Stimulated activated CD8-positive, alpha-beta memory T cell treated with anti-CD3 and anti-CD28 coated beads, Interleukin-7, amount 100 ng/mL, for 1 hour (primary cell): ENCODE measurements at places on chromosomes 2 and 18.

- no peak for DNase-seq
Observed at GRCh38 chr2:112730216-112730615, 9.4 kb downstream of the NT5DC4 start.

GRCh38 chr18:35524226-35524625, 26.5 kb upstream of the INO80C start:
- no peak for DNase-seq

GRCh38 chr2:173654161-173654895, 299.7 kb downstream of the CDCA7 start:
- no peak for DNase-seq

DNA sequence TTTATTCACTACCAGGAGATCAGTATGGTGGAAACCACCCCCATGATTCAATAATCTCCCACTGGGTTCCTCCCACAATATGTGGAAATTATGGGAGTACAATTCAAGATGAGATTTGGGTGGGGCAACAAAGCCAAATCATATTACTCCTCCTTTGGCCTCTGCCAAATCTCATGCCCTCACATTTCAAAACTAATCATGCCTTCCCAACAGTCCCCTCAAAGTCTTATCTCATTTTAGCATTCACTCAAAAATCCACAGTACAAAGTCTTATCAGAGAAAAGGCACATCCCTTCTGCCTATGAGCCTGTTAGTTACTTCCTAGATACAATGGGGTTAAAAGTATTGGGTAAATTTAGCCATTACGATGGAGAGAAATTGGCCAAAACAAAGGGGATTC, 989.5 kb upstream of the CNTNAP5 start:
- DNase-seq = no peak

GRCh38 chr2:227256605-227257004, 68.4 kb upstream of the MFF start:
- DNase-seq = no peak

- no peak for DNase-seq
Observed at GRCh38 chr2:44295633-44296359, 20.5 kb downstream of the SLC3A1 start.

DNA sequence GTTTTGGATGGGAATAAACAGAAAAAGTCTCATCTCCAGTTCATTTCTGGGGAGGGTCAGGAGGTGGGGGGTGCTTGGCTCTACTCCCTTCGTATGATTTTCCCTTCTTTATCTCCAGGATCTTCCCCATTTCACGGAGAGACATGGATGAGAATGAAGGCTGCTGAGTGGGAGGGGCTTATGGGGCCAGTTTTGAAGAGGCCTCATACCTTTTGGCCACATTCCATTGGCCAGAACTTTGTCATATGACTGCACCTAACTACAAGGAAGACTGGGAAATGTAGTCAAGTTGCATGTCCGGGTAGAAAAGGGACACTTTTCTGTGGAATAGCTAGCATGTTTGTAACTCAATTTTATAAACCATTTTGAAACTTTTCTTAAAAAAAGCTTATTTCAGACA, 117.6 kb downstream of the NEDD4L start:
- no peak for DNase-seq

- no peak for DNase-seq
Observed at GRCh38 chr2:59583173-59583765, 970.2 kb downstream of the BCL11A start.

DNA sequence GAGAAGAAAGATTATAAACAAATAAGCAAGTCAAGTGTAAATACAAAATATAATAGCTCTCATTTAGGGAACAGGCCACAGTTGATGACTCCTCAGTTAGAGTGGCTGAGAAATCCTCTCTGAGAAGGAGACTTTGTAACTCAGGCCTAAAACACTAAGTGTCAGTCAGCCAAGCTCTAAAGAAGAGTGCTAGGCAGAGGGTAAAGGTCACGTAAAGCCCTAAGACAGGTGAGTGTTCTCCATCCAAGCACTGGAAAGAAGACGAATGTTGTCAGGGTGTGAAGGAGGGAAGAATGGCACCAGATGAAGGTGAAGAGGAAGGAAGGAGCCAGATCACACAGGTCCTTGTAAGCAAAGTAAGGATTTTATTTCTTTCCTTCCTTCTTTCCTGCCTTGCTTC, 24.3 kb downstream of the ERMN start:
- no peak for DNase-seq

GRCh38 chr2:160358046-160358445, 135.6 kb downstream of the RBMS1 start:
- DNase-seq = no peak

DNA sequence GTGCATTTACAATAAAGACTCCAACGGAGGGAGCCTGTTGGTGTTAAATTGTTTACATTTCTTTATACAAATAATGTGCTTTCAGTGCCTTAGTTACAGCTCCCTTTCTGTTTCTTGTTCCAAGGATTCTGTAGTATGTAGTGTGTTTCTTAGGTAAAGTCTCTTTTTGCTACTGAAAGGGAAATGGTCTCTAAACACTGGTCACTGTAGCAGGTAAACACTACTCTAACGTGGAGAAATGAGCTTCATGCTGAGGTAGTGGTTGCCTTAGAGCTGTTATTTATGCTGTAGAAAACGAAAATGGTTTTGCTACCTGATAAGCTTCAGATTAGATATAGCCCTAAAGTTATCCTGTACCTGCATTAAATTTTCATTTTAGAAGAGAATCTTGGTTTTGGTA, 163.6 kb downstream of the CAPN13 start:
- DNase-seq = no peak

- DNase-seq = no peak
Observed at GRCh38 chr18:37408676-37409265, 156.8 kb downstream of the CELF4 start.

GRCh38 chr2:151851761-151852160, 23.5 kb upstream of the ARL5A start:
- no peak for DNase-seq

DNA sequence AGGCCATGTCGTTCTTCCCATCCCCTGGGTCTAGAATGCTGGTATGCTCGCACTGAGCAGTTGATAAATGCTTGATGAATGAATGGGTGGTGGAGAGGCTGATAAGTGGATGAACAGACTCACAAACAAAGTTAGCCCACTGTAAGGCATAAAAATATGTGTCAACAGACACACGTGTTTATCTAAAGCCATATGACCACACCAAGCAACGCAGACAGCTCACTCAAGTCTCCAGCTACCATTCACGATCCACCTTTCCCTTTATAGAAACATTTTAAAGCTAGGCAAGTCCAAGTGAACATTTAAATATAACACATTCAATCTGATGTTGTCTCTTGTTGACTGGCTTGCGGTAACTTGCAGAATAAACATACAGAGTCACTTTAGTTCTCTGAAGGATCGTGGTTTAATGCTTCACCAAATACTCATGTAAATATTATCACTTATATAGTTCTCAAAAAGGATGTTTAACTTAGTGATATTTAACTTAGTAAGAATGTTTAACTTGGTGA, 105.5 kb downstream of the NOL10 start:
- DNase-seq = no peak

GRCh38 chr2:50241282-50241681, 790.6 kb downstream of the NRXN1 start:
- DNase-seq = no peak

DNA sequence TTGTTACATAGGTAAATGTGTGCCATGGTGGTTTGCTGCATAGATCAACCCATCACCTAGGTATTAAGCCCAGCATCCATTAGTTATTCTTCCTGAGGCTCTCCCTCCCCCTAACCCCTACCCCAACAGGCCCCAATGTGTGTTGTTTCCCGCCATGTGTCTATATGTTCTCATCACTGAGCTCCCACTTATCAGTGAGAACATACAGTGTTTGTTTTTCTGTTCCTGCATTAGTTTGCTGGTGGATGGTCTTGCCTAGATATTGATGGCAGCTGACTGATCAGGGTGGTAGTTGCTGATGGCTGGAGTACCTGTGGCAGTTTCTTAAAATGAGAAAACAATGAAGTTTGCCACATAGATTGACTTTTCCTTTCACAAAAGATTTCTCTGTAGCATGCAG, 34.6 kb upstream of the MSTN start:
- DNase-seq = no peak

- no peak for DNase-seq
Observed at GRCh38 chr18:48490641-48491293, 48.1 kb upstream of the CTIF start.

- DNase-seq = no peak
Observed at GRCh38 chr2:100995309-100996075, 6.6 kb upstream of the RPL31 start.

- DNase-seq = no peak
Observed at GRCh38 chr2:45808294-45808800, 156.9 kb downstream of the PRKCE start.

DNA sequence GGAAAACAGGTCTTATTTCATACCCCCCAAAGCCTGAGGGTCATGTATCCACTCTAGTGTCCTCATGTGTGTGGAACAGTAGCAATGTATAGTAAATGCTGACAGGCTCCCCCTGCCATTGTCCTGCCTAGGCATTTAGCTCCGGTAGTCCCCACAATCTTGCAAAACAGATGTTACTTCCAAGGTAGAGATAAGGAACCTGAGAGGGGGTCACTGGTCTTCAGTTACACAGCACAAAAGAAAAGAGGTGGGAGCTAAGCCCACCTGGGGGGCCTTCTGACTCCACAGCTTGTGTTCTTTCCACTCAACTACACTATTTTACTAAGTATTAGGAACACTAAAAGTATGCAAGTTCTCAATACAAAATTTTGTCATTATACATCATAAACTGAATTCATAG, 17.4 kb upstream of the FECH start:
- no peak for DNase-seq

- no peak for DNase-seq
Observed at GRCh38 chr2:226121046-226121738, 678.4 kb downstream of the IRS1 start.
